HCT116 (cell line): ENCODE measurements at places on chromosomes 11 and 22.

GRCh38 chr11:119853581-119854360 is 124.8 kb upstream of the NECTIN1 start:
- no peak for DNase-seq

DNA sequence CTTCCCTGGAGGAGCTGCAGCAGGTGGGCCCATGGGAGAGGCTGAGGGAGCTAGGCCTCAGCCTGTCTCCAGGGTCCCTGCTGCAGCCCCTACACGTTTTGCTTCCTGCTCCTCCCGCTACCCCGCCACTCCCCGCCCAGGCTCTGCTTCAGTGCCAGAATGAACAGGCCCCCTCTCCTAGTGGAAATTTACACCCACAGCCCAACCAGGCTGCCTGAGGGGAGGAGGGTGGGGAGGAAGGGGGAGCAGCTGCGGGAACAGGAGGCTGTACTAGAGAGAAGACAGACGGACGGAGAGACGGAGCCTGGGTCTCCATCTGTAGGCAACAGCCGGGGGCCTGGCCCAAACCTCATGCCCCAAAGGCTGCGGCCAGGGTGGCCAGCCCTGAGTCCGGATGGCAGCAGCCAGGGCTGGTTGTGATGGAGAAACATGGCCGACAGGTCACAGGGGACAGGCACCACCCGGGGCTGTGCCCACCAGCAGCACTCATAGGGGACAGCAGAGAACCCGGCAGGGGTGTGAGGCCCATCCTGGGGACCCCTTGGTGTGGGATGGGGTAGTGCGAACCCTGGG is 20.6 kb downstream of the FLRT1 start:
- no peak for DNase-seq

DNA sequence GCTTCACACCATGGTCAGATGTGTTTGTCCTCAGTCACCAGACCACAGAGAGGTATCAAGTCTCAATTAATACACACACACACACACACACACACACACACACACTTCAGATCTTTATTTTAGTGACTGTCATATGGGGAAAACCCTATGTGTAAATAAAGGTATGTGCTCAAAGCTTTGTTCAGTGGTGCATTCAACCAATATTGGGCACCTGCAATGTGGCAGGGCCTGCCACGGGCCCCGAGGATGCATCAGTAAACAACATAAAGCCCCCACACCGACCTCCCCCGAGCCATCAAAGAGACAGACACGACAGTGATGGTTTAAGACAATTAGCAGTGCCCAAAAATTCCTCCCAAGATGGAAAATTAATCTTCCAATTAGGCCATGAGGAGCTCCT is 51.6 kb downstream of the SHANK2 start:
- no peak for DNase-seq

- DNase-seq: no peak
Measured at GRCh38 chr11:115617767-115618166, 113.6 kb upstream of the CADM1 start.

DNA sequence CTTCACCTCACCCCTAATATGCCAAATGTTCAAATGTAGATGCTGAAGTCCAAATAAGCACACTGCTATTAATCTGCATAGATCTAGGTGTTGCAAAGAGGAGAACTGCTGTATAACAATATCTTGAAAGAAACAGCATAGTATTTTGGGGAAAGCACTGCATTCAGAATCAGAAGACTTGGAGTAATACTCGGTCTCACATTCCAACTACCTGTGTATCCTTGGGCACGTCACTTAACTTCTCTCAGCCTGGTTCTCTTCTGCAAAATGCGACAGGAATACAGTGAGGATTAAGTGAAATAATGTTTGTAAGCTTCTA is 332 bp upstream of the HMGXB4 start:
- DNase-seq: no peak
